ENCODE measurements at places on chromosomes 12 and 14.
A peak's percentile ranks its signal among the peaks of the same experiment; 100 is the strongest.

GRCh38 chr14:58941629-58942028, 246.8 kb upstream of the DAAM1 start:
- DNase-seq = no peak

DNA sequence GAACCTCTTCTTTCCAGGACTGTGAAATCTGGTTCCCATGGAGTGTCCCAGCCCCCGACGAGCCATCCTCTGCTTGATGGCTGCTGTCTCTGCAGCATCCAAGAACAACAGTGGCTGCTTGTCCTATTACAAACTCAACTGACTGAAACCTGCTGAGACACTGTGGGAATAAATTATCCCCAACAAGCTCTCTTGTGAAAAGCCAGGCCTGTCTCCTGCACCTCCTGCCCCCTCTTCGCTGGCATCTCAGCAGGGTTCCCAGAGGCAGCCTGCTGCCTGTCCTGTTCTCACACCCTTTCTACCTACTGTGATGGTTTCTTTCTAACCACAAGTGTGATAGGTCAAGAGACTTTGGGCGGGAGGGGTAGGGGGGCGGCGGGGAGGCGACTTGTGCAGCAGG, 180.2 kb downstream of the TSPAN9 start:
- no peak for DNase-seq

GRCh38 chr12:89507015-89507824, 17.4 kb downstream of the GALNT4 start:
- DNase-seq = no peak

GRCh38 chr12:123937707-123938591, 34.7 kb downstream of the CCDC92 start:
- peak; percentile 41 for DNase-seq

GRCh38 chr12:109165599-109165998, 49.2 kb downstream of the ACACB start:
- no peak for DNase-seq

GRCh38 chr14:99454246-99454645, 26.4 kb downstream of the SETD3 start:
- DNase-seq = no peak

GRCh38 chr14:103547455-103547940, 15.0 kb downstream of the BAG5 start:
- no peak for DNase-seq

GRCh38 chr12:1006255-1006654, 15.2 kb downstream of the ERC1 start:
- no peak for DNase-seq

GRCh38 chr14:50957296-50957695, 13.0 kb upstream of the PYGL start:
- no peak for DNase-seq

DNA sequence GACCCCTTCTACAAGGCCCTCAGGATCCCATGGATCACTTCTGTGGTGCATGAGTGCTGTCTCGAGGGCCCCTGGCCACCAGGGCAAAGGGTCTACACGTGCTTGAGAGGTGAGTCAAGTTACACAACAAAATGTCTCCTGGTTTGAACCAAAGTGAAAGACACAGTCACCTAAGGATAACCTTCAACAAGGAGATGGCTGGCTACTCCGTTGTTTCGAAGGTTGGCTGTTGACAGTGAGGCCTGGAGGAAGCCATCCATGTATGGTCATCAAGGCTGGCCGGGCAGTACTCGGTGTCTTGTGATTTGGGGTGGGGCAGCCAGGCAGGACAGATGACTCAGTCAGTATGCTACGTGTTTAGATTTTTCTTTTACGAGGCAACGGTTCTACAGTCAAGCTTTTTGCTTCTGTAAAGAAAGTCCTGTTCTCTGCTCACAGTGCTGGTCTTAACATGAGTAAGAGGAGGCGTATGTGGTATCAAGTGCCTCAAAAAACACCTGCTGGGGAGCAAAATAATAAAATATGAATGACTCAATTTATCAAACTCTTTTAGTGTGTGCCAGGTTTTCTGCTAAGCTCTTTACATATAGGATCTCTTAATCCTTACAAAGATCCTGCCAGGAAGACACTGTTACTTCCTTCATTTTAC, 18.0 kb upstream of the NT5DC3 start:
- DNase-seq = no peak

- no peak for DNase-seq
These were observed 366.3 kb downstream of the TMTC2 start for GRCh38 chr12:83052890-83053541.

DNA sequence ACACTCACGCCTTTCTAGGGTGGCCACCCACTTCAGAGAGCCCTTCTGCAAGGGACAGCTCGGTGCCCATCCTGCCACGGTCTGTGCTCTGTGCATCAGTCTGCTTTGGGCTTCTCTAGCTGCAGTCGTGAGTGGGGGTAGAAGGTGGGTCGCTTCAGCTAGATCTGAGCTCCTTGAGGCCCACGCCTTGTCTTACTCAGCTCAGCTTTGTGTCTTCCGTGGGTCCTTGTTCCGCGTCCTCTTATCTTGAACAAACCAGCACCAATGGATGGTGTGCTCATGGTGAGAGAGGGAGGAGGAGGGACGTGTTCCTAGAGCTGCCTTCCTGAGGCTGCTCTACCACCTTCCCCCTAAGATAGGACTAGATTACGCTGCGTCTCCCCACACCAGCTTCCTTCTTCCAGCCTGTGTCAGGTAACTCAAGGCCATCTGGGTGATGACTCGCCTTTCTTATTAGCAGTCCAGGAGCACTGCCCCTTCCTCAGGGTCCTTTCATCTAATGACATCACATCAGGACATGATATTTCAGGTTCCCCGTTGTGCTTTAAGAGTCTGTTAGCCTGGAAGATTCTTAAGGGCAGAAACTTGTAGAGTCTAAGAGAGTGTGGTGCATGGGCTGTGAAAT, 118.8 kb downstream of the TSPAN9 start:
- no peak for DNase-seq

DNA sequence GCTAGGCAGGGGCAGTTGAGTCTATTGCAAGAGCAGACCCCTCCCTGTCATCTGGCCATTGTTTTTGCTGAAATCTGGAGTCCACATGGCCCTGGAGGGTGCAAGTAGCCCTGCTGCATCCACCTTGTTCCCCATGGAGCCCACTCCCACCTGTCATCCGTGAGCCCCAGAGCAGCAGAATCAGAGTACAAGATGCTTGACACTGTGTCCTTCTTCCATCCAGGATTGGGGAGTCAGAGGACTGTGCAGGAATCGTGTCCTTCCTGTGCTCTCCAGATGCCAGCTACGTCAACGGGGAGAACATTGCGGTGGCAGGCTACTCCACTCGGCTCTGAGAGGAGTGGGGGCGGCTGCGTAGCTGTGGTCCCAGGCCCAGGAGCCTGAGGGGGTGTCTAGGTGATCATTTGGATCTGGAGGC, 8.8 kb downstream of the DHRS2 start:
- DNase-seq = no peak

DNA sequence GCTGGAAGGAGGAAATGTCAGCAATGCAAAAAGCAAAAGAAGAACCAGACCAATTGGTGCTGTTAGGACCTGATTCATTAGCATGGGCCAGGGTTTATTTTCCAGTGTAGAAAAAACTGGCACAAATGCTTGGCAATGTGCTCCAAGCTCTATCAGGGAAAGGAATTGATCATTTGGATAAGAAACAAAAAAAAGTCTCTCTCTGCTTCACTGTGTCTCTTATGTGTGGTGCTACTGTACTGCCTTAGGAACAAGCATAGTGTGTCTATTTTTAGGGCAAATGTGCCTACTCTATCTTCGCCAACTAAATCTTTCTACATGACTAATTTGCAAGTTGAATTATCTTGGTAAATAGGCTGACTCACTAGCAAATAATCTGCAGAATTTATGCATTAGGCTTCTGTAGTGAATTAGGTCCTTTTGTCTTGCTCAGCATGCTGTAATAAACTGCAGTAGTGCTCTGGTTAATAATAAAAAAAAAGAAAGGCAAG, 236.7 kb downstream of the MDGA2 start:
- no peak for DNase-seq

GRCh38 chr14:33809396-33809981, 141.4 kb downstream of the EGLN3 start:
- no peak for DNase-seq

DNA sequence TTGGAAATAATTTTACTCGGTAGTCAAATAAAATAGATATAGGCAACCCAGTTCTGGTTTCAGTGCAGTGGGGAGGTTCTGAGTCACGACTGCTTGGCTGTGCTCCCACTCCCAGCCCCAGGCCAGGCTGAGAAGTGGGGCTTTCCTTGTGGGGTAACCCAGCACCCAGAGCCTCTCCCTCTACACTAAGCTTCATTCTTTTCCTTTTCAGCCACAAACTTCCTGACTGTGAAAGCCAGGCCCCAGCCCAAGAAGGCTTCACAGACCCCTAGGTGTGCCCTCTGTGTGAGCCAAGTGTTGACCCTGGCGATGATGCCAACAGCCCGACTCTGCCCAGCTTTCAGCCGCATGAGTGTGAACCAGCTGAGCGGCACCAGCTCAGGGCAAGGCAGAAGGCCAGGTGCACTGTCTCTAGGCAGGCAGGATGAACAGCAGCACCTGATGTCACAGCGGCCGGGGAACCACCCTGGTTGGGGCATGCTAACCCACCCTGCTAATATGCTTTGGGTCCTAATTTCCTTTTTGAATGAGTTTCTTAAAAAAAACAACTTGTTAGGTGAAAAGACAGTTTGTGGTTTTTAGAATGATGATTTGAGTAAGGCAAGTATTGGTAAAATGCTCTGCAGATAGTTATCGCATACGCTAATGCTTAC, 42.2 kb upstream of the ATP23 start:
- DNase-seq = peak; percentile 53

DNA sequence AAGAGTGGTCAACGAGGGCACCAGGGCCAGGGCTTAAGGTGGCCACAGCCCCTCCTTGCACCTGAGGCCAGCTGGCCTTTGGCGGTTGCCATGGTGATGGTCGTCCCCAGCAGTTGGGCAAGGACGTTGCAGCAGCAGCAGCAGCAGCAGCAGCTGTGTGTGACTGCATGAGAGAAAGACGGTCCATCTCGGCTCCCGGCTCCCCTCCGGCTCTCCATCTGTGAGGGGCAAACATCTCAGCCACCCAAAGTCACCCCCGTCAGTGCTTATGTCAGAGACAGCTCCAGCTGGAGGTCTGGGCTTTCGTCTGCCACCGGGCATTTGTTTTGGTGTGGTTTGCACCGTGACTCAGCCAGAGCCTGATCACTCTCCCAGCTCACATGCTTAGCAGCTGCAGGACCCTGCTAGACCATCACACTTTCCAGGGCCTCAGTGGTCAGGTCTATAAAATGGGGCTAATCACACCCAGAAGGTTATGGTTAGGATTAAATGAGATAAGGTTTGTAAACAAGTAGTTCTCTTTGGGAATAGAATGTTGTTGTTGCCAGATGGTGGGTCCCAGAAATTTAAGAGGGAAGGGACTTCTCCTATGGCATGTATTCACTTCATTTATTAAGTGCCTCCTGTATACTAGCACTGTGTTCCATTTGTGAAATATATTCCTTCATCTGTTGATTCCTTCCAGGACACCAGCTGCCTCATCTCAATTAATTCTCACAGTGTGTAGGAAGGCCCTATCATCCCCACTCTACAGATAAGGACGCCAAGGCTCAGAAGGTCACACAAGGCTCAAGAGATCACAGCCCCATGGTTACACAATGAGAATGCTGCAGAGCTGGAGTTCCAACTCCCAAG, 212.6 kb upstream of the LHX5 start:
- no peak for DNase-seq

DNA sequence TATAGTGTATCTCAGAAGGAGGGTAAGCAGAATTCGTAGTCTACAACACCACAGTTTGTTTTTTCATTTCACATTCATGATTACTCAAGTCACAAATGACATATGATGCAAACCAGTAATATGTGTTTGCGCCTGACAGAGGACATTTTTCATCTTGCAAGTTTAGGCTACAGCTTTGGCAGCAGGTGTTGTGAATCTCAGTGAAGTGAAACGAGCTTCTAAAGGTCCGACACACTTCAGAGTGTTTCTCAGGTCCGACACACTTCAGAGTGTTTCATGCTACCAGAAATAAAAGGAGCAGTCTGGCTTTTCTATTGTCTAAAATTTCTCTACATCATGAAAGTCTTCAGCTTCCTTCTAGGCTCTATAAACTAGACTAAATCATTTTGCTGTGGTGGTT, 22.7 kb downstream of the CLEC14A start:
- no peak for DNase-seq

DNA sequence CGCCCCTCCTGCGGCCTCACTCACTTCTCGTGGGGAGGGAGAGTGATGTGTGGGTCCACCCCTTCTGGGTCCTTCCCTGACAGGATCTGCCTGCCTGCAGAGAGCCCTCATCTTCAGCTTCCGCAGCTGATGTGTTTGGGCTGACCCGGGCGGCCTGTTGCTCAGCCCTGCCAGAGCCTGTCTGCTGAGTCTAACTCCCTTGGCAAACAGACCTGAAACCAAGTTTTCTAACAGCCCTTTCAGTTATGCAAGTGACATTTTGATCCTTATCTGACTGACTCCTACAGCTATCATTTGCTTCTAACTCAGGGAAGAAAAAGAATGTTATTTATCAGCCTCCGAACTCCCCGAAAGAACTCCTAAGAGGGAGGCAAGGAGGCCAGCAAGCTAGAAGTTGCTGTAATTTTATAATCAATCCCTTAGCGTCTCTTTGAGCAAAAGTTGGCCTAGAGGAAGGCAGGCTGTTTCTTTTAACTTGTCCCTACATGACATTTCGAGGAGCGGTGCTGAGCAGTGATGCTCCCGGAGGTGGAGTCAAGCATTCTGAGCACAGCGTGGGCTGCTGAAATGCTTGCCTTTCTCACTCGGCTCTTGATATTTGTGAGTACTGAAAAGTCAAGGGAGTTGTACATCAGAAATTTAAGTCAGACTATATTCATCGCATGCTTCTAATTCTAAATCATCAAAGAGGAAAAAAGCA, 31.5 kb upstream of the CACNA2D4 start:
- DNase-seq = no peak

- no peak for DNase-seq
These were observed 171.8 kb upstream of the EGLN3 start for GRCh38 chr14:34122650-34123049.

GRCh38 chr14:63752449-63753169, 24.7 kb upstream of the SGPP1 start:
- no peak for DNase-seq

DNA sequence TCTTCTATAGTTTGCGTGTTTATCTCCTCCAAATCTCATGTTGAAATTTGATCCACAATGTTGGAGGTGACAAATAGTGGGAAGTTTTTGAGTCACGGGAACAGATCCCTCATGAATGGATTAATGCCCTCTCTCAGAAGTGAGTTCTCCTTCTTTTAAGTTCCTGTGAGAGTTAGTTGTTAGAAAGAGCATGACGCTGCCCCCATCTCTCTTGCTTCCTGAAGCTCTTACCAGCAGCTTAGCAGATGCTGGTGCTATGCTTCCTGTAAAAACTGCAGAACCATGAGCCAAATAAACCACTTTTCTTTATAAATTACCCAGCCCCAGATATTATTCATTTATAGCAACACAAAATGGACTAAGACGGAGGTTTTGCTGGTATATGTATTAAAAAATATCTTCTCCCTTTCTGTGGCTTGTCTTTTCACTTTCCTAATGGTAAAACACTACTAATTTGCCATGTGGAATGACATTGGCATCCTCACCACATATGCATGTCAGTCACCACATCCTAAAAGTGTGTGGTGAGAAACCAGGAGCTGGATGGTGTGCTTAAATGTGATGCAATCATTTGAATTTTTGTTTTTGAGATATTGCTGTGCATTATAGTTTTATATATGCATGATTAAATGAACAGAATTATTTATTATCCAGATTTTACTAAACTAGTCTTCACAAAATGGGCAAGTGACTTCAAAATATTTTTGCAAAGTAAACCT, 449.3 kb downstream of the ADAMTS20 start:
- no peak for DNase-seq

GRCh38 chr14:71586131-71586897, 345.9 kb upstream of the RGS6 start:
- no peak for DNase-seq

All from GM19239 (cell line).